ENCODE measurements at places on chromosomes 6 and 20.

GRCh38 chr6:125639466-125640020 is 109.9 kb upstream of the HEY2 start:
- DNase-seq: no peak

GRCh38 chr6:127590344-127590743 is 13.4 kb downstream of the C6orf58 start:
- no peak for DNase-seq

DNA sequence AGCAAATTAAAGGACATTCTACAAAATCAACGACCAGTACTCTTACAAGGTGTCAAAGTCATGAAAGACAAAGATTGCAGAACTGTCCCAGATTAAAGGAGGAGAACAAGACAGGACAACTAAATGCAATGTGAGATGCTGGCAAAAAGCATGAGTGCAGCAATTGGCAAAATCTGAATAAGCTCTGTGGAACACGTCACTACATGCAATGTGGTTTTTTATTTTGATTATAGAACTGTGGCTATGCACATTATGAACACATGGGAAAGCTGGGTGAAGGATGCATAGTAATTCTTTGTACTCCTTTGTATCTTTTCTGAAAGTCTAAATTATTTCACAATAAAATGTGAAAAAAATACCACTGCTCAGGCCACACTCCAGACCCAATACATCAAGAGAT is 509.4 kb downstream of the KIF16B start:
- no peak for DNase-seq

DNA sequence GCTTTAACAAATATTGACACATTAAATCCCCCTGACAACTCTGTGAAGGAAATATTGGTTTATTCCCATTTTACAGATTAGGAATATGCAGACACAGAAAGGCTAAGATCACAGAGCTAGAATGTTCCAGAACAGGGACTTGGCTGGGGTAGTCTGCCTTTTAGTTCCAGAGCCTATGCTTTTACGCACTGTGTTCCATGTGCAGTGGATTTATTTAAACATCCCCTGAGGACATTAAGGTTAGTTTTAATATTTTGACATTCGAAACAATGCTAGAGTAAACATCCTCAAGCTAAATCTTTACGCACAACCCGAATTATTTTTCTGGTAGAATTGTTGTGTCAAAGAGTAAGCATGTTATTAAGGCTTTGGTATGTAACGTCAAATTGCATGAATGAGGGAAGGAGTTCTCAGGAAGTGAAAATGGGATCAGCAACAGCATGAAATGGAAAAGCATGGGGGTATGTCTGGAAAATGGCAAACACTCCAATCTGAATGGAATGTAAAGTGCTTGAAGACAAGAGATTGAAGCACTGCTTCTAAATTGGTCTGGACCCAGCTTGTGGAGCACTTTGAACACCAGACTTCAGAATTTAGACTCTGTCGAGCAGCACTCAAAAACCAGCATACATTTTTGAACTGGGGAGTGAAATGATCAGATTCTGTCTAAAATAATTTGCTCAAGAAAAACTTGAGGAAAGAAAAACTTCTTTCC is 429.9 kb downstream of the CD83 start:
- DNase-seq: no peak

GRCh38 chr20:53413186-53413631 is 180.4 kb downstream of the ZNF217 start:
- DNase-seq: peak; percentile 53

- peak; percentile 19 for DNase-seq
Observed at GRCh38 chr6:42315991-42316970, 98.6 kb upstream of the MRPS10 start.

GRCh38 chr6:49565855-49566254 is 15.4 kb downstream of the C6orf141 start:
- no peak for DNase-seq

DNA sequence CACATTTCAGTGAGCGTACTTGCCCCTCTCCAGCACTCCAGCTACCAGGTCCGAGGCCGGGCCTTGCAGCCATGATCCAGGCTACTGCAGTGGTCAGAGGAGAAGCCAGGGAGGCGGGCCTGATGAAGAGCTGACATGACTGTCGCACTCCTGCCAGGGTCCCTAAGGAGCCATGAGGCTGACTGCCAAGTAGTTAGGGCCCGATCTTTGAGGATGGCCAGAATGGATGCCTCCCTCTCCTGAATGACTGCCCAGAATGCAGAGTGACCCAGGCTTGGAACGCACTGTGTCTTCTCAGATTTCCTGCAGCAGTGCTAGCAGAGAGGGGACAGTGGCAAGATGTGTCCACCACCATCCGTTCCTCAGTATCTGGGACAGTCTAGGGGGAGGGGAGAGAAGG is 24.7 kb upstream of the LRFN2 start:
- DNase-seq: no peak

DNA sequence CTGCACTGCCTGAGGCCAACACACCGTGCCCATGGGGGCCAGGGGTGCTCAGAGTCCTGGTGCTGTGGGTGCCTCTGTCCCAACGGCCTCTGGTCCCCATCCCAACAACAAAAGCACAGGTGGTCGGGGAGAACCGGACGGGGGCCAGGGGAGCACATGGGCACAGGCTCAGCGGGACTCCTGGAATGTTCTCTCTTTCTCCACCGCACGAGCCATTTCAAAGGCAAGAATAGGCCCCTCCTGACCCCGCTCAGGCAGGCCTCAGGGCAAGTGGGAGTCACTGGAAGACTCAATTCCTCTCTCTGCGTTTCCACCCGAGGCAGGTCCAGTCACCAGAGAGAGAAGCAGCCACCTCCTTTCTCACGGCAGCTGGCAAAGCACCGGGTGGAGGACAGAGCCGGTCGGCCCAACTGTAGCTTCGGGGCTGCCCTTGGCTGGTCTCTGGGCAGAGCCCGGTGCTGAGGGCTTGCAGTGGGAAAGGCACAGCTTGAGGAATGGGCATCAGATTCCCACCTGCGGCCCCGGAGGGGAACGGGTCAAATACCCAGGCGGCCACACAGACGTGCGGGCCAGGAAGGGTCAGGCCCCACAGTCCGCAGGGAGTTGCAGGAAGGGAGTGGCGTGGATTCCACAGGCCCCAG is 55.2 kb downstream of the KCNQ2 start:
- no peak for DNase-seq

- no peak for DNase-seq
Observed at GRCh38 chr6:14081126-14081525, 36.4 kb upstream of the CD83 start.

GRCh38 chr6:23175391-23175790 is 606.0 kb downstream of the HDGFL1 start:
- no peak for DNase-seq

DNA sequence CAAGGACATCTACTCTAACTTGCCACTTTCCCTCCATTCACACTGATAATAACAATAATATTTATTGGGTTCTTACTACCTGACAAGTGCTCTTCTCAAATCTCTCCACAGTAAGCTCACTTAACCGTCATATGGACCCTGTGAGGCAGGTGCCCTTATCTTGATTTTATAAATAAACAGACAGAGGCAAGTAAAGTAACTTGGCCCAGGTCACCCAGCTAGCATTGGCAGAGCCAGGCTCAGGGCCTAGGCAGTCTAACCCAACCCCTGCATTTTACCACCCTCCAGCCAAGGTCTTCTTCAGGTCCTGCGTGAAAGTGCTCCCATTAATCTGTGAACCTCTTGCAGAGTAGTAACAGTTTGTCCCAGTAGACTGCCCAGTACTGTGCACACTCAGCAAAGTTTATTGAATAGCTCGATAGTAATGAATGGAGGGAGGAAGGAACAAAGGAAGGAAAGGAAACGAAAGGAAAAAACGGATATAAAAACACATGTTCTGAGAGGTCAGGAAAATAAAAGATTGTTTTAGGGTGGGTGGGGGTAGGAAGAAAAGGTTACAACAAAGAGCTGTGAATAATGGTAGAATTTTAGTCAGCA is 17.0 kb upstream of the STX11 start:
- no peak for DNase-seq

GRCh38 chr6:118876814-118877213 is 17.1 kb upstream of the ASF1A start:
- DNase-seq: no peak

DNA sequence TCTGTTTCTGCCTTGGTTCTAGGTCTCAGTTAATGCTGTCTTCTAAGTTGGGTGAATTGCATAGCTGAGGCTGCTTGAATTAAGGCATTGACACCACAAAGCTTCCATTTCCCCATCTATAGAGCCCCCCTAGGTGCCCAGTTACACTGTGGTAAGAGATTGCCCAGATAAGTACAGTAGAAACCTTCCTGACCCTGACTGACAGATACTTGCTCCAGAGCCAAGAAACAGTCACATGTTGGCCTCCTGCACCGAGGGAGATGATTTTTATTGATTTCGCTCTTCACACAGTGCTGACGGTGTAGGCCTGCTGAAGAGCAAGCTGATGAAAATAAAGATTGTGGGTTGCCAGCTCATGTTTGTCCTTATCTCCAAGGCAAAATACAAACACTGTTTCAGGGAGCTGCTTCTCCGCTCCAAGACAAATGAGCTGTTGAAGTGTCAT is 67.9 kb downstream of the TRMT11 start:
- DNase-seq: no peak

GRCh38 chr6:143928853-143929252 is 64.6 kb downstream of the ZC2HC1B start:
- no peak for DNase-seq

- no peak for DNase-seq
Observed at GRCh38 chr6:50185006-50185405, 135.3 kb upstream of the DEFB112 start.

All from right forelimb (tissue), 1 donor.